Myocyte (in vitro differentiated cells): ENCODE measurements at places on chromosomes 16 and 17.

DNA sequence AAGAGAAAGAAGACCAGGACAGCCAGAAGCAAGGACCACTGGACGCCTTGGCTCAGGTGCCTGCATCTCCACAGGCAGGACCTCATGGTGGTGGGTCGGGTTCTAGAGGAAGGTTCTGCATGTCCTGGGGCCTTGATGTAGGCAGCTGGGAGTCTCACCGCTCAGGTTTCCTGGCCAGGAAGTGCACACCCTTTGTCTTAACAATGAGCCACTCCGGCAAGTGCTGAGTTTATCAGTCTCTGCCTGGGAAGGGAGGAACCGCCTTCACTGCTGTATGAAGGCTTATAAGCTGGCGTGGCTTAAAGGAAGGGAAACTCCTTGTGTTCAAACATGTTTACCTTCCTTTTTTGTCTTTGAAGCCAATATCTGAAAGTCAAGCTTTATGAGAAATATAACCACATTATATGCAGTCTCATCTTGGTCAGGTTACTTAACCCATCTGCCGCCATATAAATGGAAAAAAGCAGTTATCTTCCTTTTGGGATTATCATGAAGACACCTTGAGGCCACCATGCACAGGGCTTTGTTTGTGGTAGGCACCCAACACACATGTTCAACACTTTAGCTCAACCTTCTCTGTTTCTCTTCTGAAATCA is at the start of gene ST6GALNAC1:
TSS of gene ST6GALNAC1 (minus strand) at position 205 of the 596 bp plus-strand sequence. CDS start at position 86, 119 bp downstream.
- no peak for DNase-seq

DNA sequence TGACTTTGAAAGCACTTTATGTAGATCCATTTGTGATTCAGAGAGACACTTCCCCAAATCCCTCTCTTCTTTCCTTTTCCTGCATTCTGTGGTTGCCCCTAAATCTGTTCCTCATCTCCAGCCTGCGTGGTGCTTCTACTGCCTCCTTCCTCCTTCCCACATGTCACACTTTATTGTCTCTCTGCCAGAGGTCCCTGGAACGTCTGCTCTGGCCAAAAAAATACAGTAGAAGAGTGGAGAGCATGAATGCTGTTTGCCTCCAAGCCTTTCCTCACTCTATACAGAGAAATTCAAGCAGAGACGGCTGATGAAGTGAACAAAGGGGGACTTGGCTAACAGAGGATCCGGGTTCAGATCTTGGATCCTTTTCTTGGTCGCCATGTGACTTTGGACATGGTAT is 22.8 kb upstream of the IRX3 start:
- DNase-seq = no peak

DNA sequence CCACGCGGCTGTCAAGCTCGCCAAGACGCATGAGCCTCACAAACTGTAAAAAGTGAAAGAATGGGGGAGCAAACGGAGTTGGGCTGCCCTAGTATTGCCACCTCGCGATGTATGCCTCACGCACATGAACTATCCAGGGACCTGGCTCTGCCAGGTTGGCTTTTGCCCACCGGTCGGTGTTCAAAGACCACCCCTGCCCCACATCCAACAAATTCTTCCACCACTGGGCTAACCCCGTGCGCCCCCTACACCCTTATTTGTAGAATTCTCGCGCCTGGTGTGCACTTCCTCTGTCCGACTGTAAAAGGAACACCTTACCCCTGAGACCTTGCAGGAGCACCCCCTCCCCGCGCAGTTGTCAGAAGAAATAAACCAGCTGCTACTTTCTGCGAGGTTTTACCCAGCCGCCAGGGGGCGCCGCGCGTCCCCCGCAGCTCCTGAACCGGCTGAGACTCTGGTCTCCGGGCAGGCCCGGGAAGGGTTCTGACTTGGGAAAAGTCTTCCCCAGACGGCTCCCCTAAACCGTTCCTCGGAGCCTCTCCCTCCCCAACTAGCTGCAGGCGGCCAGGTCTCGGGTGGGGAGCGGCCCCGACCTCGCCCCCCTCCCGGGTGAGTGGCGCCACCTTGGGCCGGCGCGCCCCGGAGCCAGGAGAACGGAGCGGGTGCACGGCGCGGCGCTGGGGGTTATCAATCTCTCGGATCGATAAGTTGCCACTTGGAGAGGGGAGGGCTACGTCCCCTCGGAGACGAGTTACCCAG is 1.7 kb upstream of the ZNF423 start:
- peak; percentile 26 for DNase-seq

GRCh38 chr16:73179705-73180331 is 131.9 kb upstream of the ZFHX3 start:
- DNase-seq = no peak

DNA sequence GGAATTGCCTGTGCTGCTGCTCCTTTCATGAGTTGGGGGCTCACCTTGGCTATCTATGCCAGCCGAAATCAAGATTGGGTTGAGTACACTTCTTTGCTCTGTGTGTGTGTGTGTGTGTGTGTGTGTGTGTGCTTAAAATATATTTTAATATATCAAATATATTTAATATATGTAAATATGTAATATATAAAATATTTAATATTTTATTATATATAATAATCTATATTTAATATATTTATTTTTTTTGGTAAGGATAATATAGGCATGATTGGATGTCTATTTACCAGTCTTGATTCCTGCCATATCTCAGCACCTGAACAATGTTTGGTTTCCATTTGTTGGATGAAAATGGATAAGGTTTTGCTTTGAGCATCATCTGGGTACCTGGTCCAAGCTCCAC is 399.3 kb downstream of the CA10 start:
- no peak for DNase-seq

DNA sequence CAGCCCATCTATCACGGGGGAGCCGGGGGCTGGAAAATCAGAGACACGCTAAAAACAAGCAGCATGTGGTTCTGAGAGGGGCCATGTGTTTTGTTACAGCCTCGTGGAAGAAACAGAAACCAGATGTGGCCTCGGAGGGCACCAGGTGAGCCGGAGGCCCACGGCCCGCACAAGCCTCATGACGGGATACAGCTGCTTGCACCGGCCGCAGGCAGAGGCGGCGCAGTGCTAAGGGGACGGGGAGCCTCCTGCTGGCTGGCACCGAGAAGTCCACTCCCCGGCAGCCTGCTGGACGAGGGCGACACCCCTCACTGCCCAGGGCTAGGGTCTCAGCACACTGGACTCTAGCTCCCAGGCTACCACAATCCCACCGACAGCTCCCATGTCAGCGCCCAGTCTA is 19.2 kb downstream of the NDUFAF8 start:
- no peak for DNase-seq

DNA sequence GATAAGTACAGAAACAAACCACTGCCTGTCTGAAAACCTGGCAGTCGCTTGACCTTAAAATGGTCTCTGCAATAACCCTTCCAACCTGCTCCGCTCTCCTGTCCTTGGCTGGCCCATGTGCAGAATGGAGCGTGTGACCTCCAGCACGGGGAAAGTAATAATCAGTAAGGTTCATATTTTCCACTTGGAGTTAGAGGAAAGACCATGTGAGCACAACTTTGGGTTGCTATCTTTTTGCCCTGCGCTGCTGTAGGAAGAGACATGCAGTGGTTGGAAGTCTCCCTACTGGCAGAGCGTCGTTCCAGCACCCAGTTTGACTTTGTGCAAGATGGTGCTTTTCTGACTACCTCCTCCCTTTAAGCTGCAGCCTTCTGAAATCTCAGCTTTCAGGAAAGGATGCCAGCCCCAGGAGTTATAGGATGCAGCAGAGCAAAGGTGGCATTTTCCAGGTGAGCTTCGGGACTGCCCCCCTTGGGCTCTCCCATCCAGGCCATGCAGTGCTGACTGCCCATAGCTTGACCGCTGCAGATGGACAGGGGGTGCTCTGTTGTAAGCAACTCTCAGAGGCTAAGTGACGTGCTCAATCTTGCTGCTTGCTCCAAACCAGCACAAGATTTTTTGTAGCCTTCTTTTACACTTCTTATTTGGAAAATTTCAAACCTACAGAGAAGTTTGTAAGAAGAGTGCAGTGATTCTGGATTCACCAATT is 110.7 kb upstream of the NOL11 start:
- no peak for DNase-seq
